Activated T-cell treated with anti-CD3 and anti-CD28 coated beads, Interleukin-2, amount 50 U/mL, for 72 hours (primary cell): ENCODE measurements at places on chromosomes 11 and 22.

GRCh38 chr11:12017865-12018453, 9.5 kb upstream of the DKK3 start:
- H3K27ac ChIP-seq: no peak overlapping the region
- H3K4me1 ChIP-seq: no peaks in the 10 kb centered on the region
- H3K27me3 ChIP-seq: peaks cover 50% of the 10 kb centered on the region
- no peak for DNase-seq

DNA sequence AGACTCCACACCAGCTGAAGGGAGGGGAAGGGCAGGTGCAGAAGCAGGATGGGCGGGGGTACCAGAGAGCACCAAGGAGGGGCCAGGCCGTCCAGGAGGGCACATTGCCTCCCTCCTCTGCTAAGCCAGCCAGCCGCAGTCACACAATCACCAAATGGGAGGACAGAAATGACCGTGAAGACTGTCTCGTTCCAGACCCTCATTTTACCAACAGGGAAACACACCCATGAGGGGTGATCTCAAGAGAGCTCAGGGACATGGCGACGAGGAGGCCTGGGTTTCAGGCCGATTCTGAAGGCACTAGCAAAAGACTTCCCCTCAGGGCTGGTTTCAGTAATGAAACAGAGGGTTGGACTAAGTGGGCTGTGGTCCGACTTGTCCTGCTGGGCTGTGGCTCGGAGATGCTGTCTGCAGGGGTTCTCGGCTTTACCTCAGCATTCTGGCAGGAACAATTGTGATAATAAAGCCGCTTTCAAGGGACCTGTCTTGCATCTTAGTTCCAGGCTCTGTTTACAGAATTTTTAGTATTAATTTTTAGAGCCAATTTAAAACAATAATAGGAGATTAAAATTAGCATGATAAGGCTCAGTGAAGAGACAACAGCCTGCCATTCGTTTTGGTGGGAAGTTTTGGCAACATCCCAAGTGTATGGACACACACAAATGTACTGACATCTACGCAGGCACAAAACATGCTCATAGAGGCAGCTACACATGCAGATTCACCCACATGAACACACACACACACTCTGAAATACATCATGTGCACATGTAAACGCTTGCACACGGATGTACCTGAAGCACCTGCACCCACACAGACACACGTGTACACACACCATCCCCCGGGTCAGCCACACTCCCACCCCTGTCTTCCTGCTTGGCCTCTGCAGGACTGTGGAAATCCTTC, 2.0 kb upstream of the B3GAT1 start:
- H3K4me1 ChIP-seq: no peaks in the 10 kb centered on the region
- H3K4me3 ChIP-seq: peak overlapping the region; percentile 10
- H3K27ac ChIP-seq: no peak overlapping the region
- DNase-seq: no peak
- no peaks in the 10 kb centered on the region for H3K36me3 ChIP-seq
- H3K27me3 ChIP-seq: peaks cover 59% of the 10 kb centered on the region

- H3K27ac ChIP-seq: peak overlapping the region; percentile 27
- H3K4me3 ChIP-seq: no peak overlapping the region
- H3K27me3 ChIP-seq: no peaks in the 10 kb centered on the region
- no peaks in the 10 kb centered on the region for H3K36me3 ChIP-seq
Measured at GRCh38 chr22:44686873-44687600, 15.0 kb upstream of the PRR5 start.

GRCh38 chr22:48523091-48523490, 1304.6 kb downstream of the BRD1 start:
- no peaks in the 10 kb centered on the region for H3K36me3 ChIP-seq
- H3K4me3 ChIP-seq: no peak overlapping the region
- no peaks in the 10 kb centered on the region for H3K4me1 ChIP-seq
- no peak overlapping the region for H3K27ac ChIP-seq
- H3K27me3 ChIP-seq: no peaks in the 10 kb centered on the region

- peaks cover 35% of the 10 kb centered on the region for H3K4me1 ChIP-seq
- H3K4me3 ChIP-seq: peak overlapping the region; percentile 88
- H3K27ac ChIP-seq: no peak overlapping the region
- peaks cover 2% of the 10 kb centered on the region for H3K36me3 ChIP-seq
- no peak for DNase-seq
Measured at GRCh38 chr11:66546966-66547661, 411 bp downstream of the ACTN3 start.
